ENCODE measurements at places on chromosomes 11 and 22.

DNA sequence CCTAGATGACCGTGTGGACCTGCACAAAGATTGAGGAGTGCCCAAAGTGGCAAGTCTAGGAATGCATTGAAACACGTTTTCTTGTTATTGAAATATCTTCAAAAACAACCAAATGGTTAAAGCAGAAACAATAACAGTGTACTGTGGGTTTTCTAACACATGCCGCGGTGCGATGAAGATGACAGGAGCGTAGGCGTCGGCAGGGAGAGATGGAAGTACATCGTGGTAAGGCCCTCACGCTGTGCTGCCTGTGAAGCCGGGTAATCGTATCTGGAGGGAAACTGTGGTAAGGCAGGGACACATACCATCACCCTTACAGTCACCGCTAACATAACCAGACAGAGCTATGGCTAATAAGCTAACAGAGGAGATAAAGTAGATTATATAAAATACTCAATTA, 261.4 kb downstream of the TBC1D22A start:
- DNase-seq, result no peak

GRCh38 chr22:37100589-37101127, 8.9 kb downstream of the TMPRSS6 start:
- no peak for DNase-seq

- no peak for DNase-seq
These were observed 25.8 kb upstream of the P2RY2 start for GRCh38 chr11:73192272-73192671.

DNA sequence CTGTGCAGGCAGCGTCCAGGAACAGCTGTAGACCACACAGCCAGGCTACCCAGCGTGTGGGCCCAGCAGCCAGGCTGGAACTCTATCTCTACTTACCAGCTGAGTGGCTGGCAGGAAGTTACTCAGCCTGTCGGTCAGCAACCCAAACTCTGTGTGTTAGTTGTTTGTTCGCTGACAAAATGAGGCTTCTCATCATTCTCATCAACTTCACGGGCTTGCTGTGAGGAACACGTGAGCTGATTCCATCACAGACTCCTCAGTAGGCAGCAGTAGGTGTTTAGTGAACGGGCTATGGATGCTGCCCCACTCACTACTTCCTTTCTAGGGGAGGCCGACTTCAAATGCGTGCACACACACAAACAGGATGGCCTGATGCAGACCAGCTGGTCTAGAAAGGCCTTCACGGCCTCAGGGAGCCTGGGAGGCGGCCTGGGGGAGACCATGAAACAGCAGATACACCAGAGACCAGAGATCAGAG, 830 bp upstream of the SPDYC start:
- no peak for DNase-seq

GRCh38 chr11:128462922-128463321, 124.4 kb downstream of the ETS1 start:
- no peak for DNase-seq
